ENCODE measurements at places on chromosomes 1 and 21. TPM values are rescaled to one million over a fixed set of nuclear protein-coding genes. Genes with fewer than 3 reads are reported as not detected.

SLFNL1 gene
- total RNA-seq = 2.4 TPM

MAP3K7CL gene
- total RNA-seq = 9.2 TPM

RHEX gene
- not detected for total RNA-seq

PRAMEF25 gene
- not detected for total RNA-seq

ETV3L gene
- total RNA-seq = not detected

NCF2 gene
- 16.6 TPM for total RNA-seq

WNT3A gene
- not detected for total RNA-seq

KRTAP11-1 gene
- total RNA-seq = not detected

EPHB2 gene
- total RNA-seq = 12.6 TPM

PSMD4 gene
- total RNA-seq = 153 TPM

C1orf116 gene
- 0.44 TPM for total RNA-seq

ZDHHC18 gene
- 13.5 TPM for total RNA-seq

TNFRSF14 gene
- 64.9 TPM for total RNA-seq

TSSK3 gene
- total RNA-seq = 1.5 TPM

CCT3 gene
- total RNA-seq = 175 TPM

COL9A2 gene
- 5.9 TPM for total RNA-seq

TNNI3K gene
- 4.1 TPM for total RNA-seq

RASSF5 gene
- total RNA-seq = 28.0 TPM

PSMA5 gene
- total RNA-seq = 21.6 TPM

EFHD2 gene
- total RNA-seq = 32.0 TPM

HSD3B1 gene
- not detected for total RNA-seq

ERICH3 gene
- total RNA-seq = 0.21 TPM

MAPKAPK2 gene
- total RNA-seq = 41.2 TPM

KRTAP12-2 gene
- not detected for total RNA-seq

AMPD2 gene
- 113 TPM for total RNA-seq

C1orf226 gene
- 2.9 TPM for total RNA-seq

ATP6V1G3 gene
- not detected for total RNA-seq

ORC1 gene
- total RNA-seq = 0.30 TPM

MXRA8 gene
- total RNA-seq = 351 TPM

TRIM46 gene
- total RNA-seq = 9.8 TPM

PADI3 gene
- not detected for total RNA-seq

PLA2G2C gene
- total RNA-seq = not detected

TSPEAR gene
- total RNA-seq = not detected

RSPO1 gene
- total RNA-seq = 0.20 TPM

CD5L gene
- not detected for total RNA-seq

C2CD4D gene
- 3.9 TPM for total RNA-seq

OR2T33 gene
- total RNA-seq = not detected

FBXO2 gene
- 7.5 TPM for total RNA-seq

HSPB7 gene
- total RNA-seq = 31.6 TPM

CFHR5 gene
- total RNA-seq = not detected

KIF14 gene
- total RNA-seq = 0.20 TPM

BCAN gene
- total RNA-seq = not detected

OR6F1 gene
- not detected for total RNA-seq

PHLDA3 gene
- 251 TPM for total RNA-seq

KRTAP12-4 gene
- total RNA-seq = not detected

LCE3D gene
- not detected for total RNA-seq

AURKAIP1 gene
- total RNA-seq = 106 TPM

WNT9A gene
- total RNA-seq = 5.1 TPM

UQCRHL gene
- total RNA-seq = 1.3 TPM

CFHR3 gene
- 0.59 TPM for total RNA-seq

BCL10 gene
- 12.8 TPM for total RNA-seq

STIL gene
- 2.7 TPM for total RNA-seq

HES2 gene
- total RNA-seq = not detected

FMO4 gene
- 4.8 TPM for total RNA-seq

LIPI gene
- 2.1 TPM for total RNA-seq

COL24A1 gene
- 2.5 TPM for total RNA-seq

HSD3B2 gene
- not detected for total RNA-seq

SERBP1 gene
- total RNA-seq = 241 TPM
